ENCODE measurements at places on chromosomes 3 and 15. TPM values are rescaled to one million over a fixed set of nuclear protein-coding genes. Genes with fewer than 3 reads are reported as not detected.

The CDHR4 gene
- not detected for total RNA-seq

The SCAANT1 gene
- not detected for total RNA-seq

DNA sequence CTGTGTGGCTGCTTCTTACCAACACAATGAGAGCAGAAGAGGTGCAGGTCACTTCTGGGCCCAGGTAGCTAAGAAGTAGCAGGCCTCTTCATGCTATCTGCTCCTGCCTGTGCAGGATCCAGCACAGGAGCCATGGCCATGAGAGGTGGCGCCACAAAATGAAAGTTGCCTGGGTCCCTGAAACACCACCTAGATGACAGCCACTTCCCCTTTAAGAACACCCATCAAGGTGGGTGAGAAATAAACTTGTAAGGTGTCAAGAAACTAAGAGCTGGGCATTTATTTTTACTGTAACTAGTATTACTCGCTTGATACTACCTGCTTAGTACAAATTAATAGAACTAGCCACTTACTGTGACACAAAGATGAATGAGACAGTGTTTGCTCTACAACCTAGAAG lies 484.6 kb upstream of the TBL1XR1 start:
- peaks cover 2% of the 10 kb centered on the region for H3K36me3 ChIP-seq
- H3K27me3 ChIP-seq, result no peaks in the 10 kb centered on the region
- peaks cover 30% of the 10 kb centered on the region for H3K4me1 ChIP-seq
- H3K27ac ChIP-seq, result peak overlapping the region; percentile 4

DNA sequence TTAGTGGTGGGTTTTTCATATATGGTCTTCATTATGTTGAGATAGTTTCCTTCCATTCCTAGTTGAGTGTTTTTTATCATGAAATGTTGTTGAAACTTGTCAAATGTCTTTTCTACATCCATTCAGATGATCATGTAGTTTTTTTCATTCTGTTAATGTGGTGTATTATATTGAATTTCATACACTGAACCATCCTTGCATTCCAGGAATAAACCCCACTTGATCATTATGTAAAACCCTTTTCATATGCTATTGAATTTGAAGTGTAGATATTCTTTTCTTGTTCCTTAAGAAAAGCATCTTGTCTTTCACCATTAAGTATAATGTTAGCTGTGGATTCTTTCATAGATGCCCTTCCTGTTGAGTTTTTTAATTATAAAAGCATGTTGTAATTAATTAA lies 42.9 kb downstream of the PIAS1 start:
- peak overlapping the region; percentile 10 for H3K27ac ChIP-seq
- H3K36me3 ChIP-seq, result peaks cover 44% of the 10 kb centered on the region
- no peaks in the 10 kb centered on the region for H3K27me3 ChIP-seq
- DNase-seq, result no peak
- H3K4me3 ChIP-seq, result no peak overlapping the region
- peaks cover 5% of the 10 kb centered on the region for H3K4me1 ChIP-seq

All from progenitor cell of endocrine pancreas (in vitro differentiated cells).